Non-pigmented ciliary epithelial cell (primary cell): ENCODE measurements at places on chromosomes 1 and 21.

DNA sequence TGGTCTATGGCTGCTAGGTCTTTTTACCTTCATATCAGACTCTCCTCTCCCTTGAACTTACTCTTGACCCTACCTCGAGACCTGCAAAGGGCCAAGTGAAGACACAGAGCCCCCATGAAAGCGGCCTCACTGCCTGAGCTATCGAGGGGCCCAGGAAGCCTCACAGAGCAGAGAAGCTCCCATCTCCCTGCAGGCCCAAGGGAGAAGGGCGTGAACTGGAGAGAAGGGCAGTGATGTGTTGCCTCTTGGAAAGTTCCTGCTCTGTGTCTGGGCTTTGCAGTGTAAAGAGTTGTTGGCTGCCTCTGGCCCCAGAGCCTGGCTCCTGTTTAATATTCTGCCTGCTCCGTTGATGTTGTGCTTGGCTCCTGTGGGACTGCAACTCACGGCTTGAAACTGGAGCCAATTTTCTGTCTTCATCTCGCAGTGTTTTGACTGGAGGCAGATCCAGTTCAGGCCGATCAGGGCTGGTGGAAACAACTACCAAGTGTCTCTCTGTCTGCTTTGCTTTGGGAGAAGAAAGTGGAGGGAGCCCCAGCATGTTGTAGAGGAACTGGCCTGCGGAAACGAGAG is 4.3 kb downstream of the SERTAD4 start:
- no peak for DNase-seq

- DNase-seq = no peak
These were observed 308.9 kb downstream of the RWDD3 start for GRCh38 chr1:95542936-95543335.

DNA sequence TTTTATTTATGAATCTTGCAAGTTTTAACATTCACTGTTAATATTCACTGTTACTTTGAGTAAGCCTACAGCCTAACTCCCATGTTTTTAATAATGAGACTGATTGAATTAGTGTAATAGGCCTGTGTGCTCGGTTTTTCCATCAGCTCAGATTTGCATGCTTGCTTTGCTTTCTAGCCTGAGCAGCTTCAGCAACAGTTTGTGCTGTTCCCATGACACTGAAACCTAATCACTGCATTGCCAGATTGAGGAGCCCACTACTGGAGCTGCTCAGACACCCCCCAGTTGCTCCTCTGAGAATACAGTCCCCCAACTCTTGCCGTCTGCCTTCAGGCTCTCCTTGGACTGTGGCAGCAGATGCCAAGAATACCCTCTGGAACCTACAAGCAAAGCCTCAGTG is 695.4 kb downstream of the BRINP3 start:
- DNase-seq = no peak

DNA sequence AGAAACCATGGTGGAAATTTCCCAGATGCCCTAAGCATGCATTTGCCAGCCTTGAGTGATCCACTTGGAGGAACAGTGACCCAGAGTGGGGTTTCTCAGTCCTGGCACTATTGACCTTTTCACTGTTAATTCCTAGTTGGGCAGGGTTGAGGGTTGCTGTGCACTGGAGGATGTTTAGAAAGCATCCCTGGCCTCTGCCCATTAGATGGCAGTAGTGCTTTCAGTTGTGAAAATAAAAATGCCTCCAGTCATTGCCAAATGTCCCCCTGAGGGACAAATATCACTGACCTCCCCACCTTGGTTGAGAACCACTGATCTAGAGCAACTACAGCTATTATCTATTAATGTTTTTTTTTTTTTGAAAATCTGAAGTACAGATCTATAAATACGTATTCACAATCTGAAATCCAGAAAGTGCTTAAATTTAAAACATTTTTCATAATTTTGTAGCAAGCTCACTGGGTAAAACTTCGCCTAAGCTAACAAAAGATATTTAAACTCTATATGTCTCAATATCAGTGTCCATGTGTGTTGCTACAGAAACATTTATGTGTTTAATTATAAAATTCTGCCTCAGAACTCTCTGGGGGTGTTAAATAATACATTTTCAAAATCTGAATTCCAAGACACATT is 27.3 kb downstream of the F3 start:
- DNase-seq = no peak

GRCh38 chr1:184010788-184011187 is 26.7 kb downstream of the COLGALT2 start:
- DNase-seq = no peak

DNA sequence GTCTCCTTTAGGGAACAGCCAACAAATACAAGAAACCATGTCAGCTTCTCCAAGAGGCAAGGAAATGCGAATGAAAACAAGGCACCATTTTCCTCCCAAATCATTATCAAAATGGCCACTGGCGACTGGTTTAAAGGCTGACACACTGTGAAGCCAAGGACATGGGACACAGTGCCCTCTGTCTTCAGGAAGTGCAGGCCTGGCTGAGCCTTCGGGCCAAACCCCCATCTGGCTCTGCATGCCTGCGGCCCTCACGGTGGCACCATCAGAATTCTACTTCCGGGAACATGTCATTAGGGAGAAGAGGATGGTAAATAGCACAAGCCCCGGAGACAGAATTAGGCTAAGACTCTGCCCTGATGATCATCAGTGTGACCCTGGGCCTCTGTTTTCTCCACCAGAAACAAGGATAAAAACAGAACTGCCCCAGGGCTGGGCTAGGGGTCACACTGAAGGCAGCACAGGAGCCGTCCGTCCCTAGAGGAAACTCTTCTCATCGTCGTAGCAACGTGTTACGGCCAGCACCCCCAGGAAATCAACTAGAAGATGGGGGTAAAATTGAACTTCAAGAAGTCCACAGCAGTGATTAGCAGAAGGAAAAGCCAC is 103.5 kb downstream of the NPHP4 start:
- DNase-seq = no peak

DNA sequence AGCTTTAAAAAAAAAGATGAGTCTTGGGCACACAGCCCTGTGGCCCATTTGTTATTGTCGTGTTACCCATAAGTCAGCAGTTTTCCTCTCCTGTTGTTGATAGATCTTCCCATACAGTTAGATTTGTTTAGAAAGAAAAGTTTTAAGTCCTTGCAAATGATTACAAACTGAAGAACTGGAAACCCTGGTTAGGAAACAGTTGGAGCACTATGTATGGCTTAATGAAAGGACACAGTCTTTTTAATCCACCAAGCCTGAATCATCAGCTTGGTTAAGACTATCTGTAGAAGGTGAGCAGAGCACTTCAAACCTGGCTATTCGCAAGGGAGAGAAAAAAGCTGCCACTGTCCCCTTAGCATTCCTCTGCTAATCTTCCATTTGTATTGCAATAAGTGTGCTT is 241.0 kb downstream of the DISC1 start:
- DNase-seq = no peak

DNA sequence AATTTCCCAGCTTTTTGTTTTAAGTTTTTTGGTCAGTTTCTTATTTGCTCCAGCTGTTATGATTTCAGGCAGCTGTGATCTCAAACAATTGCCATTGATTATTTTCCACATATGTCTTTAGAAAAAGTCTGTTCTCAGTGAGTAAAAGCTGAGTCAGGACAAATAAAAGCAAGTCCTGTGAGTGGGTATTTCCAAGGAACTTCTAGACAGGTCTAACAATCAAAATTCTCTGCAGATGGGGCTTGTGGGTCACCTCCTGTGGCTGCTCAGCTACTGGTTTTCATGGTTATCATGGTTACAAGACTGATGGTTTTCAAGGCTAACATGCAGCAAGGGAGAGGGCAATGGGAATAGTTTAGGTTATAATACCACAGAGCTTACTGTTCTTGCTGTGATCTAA is 585.7 kb downstream of the LMO4 start:
- no peak for DNase-seq

- no peak for DNase-seq
These were observed 835 bp downstream of the UHMK1 start for GRCh38 chr1:162498496-162498810.

DNA sequence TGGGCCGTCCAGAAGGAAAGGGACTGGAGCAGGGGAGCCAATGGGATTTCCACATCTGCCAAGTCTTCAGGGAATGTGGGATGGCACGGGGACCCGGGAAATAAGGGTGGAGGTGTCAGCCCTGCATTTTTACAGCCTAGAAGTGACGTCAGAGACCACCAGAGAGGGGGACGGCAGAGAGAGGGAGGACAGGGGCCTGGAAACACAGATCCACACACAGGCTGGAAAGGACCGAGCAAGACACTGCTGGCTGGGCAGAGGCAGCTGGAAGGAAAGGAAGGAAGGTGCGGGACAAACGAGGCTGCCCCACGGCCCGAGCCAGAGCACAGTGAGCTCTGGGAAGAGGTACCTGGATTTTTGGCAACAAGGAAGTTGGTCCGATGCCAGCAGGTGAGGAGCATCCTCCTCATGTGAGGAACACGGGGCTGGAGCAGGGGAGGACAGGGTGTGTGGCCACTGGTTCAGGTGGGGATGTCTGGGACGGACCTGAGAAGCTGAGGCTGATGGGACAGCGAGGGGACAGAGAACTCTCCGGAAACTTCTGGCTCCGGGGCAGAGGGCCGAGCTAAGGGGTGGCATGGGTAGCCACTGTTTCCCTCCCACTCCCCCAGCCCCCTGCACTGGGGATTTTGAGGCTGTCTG is 138.3 kb downstream of the PGBD5 start:
- no peak for DNase-seq

- no peak for DNase-seq
These were observed 27.3 kb upstream of the LRRN2 start for GRCh38 chr1:204712708-204713430.

DNA sequence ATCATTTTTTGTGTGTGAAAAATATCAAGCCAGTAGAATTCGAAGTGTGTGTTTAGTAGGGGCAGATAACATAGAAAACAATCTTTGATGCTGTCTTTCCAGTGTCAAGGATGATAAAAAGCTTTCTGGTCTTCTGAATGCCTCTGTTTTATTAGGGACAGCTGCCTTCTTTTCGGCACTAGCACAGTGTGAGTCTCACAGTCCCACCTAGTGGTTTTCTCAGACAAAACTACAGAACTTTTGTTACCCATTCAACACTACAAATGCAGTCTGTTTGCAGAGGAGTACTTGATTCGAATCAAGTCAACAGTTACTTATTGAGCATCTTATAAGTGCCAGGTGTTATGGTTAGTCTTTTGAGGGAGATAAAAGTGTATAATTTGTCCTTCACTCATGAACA is 30.6 kb upstream of the MCOLN3 start:
- DNase-seq = no peak

GRCh38 chr1:37602750-37603694 is 7.3 kb upstream of the GNL2 start:
- no peak for DNase-seq

- DNase-seq = no peak
These were observed 8.3 kb downstream of the CSMD2 start for GRCh38 chr1:34156739-34157138.

DNA sequence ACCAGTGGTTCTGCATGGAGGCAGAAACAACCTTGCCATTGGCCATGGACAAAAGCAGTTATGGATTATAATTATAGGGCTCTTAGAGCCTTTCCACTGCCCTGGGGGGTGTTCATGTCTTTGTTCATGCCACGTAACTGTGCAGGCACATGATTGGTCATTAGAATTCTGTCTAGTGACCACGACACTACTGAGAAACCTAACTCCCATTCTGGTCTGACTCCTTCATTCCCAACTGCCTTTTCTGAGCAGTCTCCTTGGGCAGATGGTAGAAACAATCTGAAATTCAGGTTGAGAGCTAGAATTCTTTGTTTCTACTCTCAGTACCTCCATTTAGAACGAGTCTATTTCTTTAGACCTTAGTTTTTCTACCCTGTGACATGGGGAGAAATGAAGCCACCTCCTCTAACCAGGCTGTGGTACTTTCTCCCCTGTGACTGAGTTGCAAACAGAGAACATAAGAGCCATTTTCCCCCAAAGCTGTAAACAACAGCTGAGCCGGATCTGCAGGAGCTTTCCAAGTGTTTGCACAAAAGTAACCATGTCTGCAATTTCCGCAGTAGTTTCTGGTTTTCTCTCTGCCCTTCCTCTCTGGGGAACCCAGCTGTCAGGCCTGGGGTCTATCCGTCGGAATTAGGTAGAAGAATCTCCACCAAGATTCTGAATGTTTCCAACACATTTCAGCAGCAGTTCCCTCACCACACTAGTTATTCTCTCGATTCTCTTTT is 37.7 kb upstream of the IPO9 start:
- no peak for DNase-seq

DNA sequence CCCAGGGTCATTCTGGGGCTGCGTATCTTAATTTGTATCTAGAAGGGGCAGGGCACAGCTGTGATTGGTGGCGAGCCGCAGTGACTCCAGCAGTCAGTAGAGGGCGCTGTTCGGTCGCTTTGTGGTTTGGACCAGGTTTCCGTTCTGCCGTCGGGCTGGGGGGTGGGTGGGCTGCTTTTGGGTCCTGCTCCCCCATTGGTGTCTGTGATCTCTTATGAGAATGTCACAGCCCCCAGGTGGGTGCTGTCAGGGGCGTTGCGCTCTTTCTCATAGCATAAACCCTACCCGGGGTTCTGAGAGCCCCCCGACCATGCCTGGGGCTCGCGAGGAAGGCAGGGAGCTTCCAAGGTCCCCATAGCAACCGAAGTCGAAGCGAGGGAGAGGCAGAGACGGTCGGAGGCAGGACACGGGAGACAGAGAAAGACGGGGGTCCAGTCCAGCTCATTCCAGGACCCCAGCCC is 5.4 kb downstream of the TFF3 start:
- no peak for DNase-seq

DNA sequence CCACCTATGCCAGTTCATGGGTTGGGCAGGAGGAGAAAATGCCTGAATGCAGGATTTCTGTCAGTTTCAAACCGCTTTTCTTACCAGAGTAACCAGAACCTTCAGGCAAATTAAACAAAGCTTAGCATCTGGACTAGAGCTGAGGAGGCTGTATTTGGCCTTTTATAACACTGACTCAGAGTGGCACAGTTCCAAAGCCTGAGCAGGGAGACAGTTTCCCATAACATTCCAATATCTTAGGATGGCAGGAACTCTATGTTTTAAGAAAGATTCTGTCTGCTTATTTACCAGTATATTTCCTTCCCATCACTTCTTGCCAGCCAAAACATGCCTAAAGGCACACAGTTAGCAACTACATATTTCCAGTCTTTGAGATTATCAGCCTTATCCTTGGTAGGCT is 46.8 kb downstream of the UBR4 start:
- peak; percentile 49 for DNase-seq

- no peak for DNase-seq
These were observed 333.8 kb downstream of the NUF2 start for GRCh38 chr1:163655565-163655964.

GRCh38 chr1:44707112-44707881 is 23.7 kb downstream of the RNU5D-1 start:
- DNase-seq = peak; percentile 90

DNA sequence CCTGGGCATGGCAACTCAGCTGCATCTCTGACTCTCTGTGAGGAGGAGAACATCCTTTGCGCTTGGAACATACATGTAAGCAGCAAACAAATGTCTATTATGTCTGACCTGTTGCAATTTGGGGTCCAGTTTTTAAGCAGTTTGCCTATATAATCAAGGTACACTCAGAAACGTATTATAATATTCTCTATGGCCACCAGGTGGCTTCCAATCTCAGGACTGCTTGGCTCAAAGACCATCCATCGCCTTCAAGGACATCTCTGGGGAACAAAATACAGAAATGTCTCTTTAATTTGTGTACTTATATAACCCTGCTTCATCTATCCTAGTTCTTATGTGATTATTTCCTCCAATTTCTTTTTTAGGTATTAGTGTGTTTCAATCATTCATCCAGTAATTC is 227.2 kb downstream of the OLFM3 start:
- DNase-seq = no peak
